Suprapubic skin (tissue), 4 donors: ENCODE measurements at places on chromosomes 12 and 14.

- DNase-seq, result no peak
These were observed 115.4 kb downstream of the KLHL28 start for GRCh38 chr14:44846232-44846824.

DNA sequence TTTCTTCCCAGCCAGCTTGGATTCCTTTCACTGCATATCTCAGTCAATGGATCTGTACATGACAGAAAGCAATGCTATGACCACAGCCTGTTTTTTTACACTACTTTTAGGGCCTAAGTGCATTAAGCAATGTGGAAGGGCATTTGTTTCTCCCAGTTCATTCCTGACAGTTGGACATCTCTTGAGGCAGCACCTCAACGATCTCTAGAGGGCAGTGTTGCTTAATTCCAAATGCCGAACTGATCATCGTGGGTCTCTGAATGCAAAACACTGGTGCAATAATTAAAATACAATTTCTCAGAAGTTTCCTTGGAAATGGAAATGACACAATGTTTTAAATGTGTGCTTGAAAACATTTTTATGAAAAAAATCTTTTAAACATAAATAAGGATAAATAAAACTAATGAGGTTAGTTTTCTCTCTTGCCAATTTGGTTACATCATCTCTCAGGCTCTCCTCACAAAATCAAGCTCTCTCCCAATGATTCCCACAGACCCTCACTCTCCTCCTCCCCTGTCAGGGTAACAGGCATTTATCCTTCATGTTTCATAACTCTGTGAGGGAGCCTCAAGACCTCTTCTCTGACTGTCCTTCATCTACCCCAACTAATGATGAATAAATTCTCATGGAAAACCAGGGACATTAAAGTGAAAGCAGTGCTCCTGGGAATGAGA is 192.4 kb upstream of the SLC16A7 start:
- DNase-seq, result no peak

DNA sequence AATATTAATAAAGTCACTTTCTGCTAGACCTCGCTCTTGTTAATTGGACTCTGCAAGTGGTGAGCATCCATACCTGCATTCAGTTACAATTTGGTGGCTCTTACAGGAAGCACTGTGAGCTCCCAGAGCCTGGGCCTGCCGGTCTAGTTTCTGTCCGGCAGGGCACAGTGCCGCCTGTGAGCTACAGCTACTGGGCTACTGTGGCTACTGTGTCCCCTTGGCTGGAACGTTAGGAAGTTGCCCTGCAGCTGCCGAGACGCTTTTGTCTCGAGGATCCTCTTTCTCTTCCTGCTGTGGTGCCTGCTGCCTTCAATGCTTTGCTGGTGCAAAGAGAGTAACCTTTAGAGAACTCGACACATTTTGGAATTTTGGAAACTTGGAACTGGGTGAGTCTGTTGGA is 44.6 kb upstream of the PTGDR start:
- no peak for DNase-seq

DNA sequence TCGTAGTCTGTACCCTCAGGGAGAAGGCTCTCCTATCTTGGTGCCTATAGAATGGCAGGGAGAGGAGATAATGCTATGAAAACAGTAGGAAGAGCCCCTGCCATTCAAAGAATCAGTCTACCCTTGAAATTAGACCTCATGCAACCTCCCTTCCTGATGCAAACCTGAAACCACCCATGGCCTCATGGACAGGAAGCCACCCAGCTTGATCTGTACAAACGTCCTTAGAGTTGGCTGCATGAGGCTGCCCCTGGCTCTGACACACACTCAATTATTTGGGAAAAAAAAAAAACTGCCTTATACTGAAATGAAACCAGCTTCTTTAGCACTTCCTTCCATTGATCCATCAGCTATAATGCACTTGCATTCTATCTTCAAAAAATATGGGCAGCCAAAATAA is 116.6 kb upstream of the BCL2L14 start:
- no peak for DNase-seq

DNA sequence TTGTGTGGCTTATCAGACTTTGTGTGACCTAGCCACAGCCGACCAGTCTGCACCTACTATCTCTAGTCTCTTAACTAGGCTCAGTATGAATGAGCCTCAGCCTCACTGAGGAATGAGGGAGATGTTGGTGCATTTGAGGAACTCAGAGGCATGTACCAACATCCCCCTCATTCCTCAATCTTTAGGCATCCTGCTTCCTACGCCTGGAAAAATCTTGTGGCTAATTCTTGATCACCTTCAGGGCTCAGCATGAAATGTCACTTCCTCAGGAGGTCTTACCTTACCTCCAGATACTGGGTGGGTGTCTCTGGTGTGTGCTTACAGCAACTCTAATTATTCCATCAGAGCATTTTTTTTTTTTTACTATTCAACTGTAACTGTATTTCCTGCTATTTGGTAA is 148.8 kb upstream of the TMCC3 start:
- DNase-seq, result no peak
